ENCODE measurements at places on chromosomes 3 and 15.

DNA sequence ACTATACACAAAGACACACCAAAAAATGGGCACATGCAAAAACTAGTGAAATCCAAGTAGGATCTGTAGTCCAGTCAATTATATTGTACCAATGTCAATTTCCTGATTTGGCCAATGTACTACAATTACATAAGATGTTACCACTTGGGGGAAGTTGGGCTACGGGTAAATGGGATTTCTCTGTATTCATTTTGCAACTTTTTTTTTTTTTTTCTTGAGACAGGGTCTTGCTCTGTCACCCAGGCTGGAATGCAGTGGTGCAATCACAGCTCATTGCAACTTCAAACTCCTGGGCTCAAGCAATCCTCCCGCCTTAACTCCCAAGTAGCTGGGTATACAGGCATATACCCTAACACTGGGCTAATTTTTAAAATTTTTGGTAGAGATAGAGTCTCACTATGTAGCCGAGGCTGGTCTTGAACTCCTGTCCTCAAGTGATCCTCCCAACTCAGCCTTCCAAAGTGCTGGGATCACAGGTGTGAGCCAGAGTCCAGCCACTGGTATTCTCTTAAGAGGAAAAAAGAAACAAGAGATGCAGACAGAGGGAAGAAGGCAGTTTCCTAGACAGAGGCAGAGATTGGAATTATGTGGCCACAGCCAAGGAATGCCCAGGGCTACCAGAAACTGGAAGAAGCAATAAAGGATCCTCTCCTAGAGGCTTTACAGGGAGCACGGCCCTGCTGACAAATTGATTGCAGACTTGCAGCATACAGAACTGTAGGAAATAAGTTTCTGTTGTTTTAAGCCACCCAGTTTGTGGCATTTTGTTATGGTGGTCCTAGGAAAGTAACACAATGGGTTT, 33.3 kb downstream of the TFDP2 start:
- no peak for DNase-seq

DNA sequence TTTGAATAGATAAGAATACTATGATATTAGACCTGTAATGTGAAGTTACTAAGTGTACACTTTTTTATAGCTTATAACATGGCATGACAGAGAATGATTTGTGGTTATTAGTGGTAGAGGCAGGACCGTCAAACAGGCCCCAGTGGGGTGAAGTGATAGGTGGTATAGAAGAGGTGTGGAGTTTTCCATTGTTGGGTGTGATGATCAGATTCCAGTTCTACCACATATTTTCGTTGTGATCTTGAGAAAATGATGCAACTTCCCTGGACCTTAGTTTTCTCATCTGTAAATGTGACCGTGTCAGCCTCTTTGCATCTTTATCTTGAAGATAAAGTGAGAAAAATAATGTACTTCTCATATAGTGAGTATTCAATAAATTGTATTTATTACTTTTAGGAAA, 30.3 kb upstream of the UTS2B start:
- DNase-seq, result no peak

DNA sequence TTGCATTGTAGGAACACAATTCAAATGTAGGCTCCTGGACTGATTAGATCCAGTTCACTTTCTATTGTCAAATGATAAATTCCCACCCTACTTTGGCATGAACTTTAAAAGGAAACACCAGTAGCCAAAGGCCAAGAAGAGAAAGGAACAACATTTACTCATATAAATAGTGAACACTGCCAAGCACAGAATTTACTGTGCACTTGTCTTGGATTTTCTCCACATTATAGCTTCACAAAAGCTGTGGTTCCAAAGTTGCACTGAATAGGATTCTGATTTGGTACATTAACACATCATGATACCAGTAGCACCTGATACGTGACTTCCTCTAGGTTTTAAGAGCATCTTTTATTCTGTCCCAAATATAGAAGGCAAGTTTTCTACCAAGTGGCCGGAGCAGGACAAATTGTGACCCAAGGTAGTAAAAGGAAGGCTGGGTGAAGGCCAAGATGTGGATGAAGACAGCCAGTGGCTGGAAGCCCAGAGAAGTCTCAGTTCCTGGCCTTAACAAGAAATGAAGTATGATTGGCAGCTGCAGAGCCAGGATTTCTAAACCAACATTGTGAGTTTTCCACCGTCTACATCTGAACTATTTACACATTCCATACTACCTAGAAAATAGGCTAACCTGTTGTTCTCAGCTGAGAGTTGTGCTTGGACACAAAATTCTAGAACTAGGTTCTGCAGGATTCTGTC, 206.7 kb downstream of the THRB start:
- no peak for DNase-seq

DNA sequence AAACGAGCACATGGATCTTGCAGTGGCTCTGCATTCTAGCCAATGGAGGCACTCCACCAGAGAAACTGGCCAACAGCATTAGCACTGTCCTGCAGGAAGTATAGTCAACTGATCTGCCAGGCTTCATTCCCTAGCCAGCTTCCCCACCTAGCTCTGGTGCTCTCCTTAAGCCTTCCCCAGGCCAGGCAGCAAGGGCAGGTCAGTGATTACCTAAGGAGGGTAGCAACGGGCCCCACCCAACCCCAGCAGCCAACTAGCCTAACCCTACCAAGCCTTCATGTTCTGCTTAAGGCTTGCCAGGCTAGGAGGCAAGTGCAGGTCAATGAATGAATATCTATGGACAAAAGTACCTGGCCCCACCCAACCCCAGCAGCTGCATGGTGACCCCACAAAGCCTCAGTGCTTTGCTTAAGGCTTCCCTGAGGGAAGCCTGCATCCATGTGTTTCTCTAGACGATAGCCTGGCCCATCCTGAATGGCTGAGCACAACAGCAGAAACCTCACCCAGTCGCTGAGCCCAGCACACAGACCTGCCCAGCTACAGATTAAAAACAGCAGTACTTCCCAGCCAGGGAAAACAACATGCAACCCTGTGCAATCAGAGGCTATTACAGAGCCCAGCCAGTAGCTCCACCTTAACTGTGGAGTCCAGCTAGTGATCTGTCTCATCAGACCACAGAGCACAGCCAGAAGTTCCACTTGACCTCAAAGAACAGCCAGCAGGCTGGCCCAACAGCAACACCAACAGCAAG, 28.5 kb downstream of the THBS1 start:
- no peak for DNase-seq

DNA sequence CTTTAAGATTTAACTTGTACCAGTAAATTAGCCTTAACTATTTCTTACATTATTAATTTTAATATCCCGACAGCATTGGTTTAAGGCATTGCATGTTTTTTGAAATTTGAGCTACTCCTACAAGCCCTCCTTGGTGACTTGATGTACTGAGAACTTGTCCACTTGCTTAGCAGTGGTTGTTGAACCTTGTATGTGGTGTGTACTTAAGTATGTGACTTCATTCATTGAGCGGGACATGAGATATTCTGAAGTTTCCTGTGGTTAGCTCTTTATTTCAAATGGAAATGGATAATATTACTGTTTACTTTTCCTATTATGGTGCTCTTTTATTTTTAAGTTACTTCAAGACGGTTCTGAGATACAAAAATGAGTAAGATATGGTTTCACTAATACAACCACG, 3.6 kb upstream of the COL6A5 start:
- no peak for DNase-seq

DNA sequence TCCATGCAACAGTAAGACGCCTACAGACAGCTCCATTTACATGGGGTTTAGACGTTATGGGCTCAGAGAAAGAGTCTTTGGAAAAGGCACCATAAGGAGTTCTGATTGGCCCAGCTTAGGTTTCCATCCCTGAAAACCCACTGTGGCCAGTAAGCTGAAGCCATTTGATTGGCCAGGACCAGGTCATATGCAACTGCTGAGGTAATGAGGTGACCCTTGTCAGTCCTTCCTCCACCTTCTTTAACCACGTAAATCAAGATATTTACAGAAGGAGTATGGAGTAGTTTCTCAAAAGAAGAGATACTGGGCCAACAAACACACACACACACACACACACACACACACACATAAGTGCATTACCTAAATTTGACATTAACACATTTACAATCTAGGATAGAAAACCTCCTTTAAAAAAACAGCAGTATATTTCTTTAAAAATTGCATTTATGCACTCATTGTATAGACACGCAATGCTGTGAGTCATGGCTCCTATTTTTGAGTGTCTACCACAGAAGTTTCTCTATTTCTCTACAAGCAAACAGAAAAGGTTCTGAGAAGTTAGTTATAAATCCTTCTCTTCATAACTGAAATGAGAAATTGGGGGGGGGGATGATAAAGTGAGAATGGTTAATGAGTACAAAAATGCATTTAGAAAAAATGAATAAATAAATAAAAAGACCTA, 16.3 kb upstream of the MB21D2 start:
- DNase-seq, result no peak

GRCh38 chr15:49387471-49387870, 35.6 kb upstream of the FGF7 start:
- no peak for DNase-seq

- DNase-seq, result no peak
Observed at GRCh38 chr3:50603261-50604109, 8.1 kb downstream of the CISH start.

GRCh38 chr3:99659032-99659431, 20.6 kb downstream of the COL8A1 start:
- DNase-seq, result no peak
